Right atrium auricular region (tissue), 2 donors: ENCODE measurements at places on chromosomes 2 and 18. TPM values are rescaled to one million over a fixed set of nuclear protein-coding genes. Genes with fewer than 3 reads are reported as not detected.

- no peaks in the 10 kb centered on the region for H3K4me1 ChIP-seq
- H3K27ac ChIP-seq, result no peak overlapping the region
- H3K27me3 ChIP-seq, result no peaks in the 10 kb centered on the region
- no peak for DNase-seq
- H3K36me3 ChIP-seq, result no peaks in the 10 kb centered on the region
Observed at GRCh38 chr2:141534666-141535362, 596.0 kb downstream of the LRP1B start.

DNA sequence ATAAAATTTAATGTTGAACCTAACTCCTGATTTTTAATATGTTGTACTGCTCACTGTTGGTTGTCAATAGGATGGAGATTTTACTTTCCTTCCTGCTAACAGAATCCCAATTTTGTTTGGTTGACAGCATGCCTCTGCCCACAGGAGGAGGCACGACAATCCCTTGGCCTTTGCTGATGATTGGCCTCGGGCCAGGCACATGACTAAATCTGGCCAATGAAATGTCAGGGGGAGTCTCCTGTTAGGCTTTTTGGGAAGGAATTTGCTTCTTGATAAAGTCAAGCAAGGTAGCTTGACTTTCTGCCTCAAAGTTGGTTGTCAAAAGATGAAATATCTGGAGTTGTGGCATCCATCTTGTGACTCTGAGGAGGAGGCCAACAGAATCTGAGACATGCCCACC, 6.8 kb upstream of the TGFA start:
- H3K4me3 ChIP-seq, result no peak overlapping the region
- no peaks in the 10 kb centered on the region for H3K4me1 ChIP-seq
- no peaks in the 10 kb centered on the region for H3K36me3 ChIP-seq
- H3K27me3 ChIP-seq, result no peaks in the 10 kb centered on the region
- DNase-seq, result no peak
- H3K27ac ChIP-seq, result no peak overlapping the region

DNA sequence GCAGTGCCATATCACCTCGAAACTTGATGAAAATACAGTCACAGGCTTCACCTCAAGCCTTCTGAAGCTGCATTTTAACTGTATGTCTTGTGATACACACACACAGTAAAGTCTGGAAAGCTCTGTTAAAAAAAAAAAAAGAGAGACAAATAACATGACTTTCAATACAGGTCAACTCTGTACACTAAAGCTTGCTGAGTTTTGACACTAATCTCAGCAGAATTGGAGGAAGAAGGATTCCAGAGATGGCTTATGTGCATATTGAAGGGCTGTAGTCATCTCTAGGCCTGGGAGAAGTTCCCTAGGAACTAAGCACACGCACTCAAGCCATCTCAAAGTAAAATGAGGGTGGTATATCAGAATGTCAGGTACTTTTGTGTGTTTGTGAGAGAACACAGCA, 875.1 kb downstream of the EPHA4 start:
- no peaks in the 10 kb centered on the region for H3K27me3 ChIP-seq
- DNase-seq, result no peak
- no peak overlapping the region for H3K27ac ChIP-seq
- H3K4me3 ChIP-seq, result no peak overlapping the region
- H3K36me3 ChIP-seq, result no peaks in the 10 kb centered on the region

- H3K4me1 ChIP-seq, result peaks cover 66% of the 10 kb centered on the region
- no peaks in the 10 kb centered on the region for H3K27me3 ChIP-seq
- H3K27ac ChIP-seq, result peak overlapping the region; percentile 83
- peaks cover 44% of the 10 kb centered on the region for H3K36me3 ChIP-seq
- no peak overlapping the region for H3K4me3 ChIP-seq
Observed at GRCh38 chr2:3466966-3467365, 52.4 kb downstream of the ADI1 start.

- no peak overlapping the region for H3K27ac ChIP-seq
- H3K4me1 ChIP-seq, result no peaks in the 10 kb centered on the region
- no peaks in the 10 kb centered on the region for H3K27me3 ChIP-seq
- H3K4me3 ChIP-seq, result no peak overlapping the region
Observed at GRCh38 chr18:13481331-13481730, 245.0 kb downstream of the FAM210A start.

TBR1 gene
- total RNA-seq, result not detected
